Activated T-helper 1 cell treated with Interleukin-2 at 50 U/mL for 16 hours (primary cell): ENCODE measurements at places on chromosomes 16 and 17.
A peak's percentile ranks its signal among the peaks of the same experiment; 100 is the strongest.

DNA sequence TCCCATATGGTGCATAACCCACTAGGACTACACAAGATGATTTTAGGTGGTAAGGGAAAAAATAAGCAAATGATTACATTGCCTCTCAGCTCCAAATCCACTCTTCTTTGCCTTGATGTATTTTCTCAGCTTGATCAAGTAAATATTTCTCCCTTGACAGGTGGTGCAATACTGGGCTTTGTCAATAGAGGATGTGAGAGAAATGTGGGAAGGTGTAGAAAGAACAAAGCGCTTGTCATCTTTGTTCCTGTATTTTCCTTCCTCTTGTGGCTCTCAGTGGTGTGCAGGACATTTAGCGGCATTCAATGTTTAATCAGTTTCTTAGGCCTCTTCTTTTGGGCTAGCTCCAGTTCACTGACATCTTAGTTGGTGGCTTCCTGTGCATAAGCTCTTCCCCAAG, 1165.8 kb upstream of the GOT2 start:
- DNase-seq = no peak

- no peak for DNase-seq
These were observed 14.4 kb downstream of the METTL9 start for GRCh38 chr16:21613781-21614180.

DNA sequence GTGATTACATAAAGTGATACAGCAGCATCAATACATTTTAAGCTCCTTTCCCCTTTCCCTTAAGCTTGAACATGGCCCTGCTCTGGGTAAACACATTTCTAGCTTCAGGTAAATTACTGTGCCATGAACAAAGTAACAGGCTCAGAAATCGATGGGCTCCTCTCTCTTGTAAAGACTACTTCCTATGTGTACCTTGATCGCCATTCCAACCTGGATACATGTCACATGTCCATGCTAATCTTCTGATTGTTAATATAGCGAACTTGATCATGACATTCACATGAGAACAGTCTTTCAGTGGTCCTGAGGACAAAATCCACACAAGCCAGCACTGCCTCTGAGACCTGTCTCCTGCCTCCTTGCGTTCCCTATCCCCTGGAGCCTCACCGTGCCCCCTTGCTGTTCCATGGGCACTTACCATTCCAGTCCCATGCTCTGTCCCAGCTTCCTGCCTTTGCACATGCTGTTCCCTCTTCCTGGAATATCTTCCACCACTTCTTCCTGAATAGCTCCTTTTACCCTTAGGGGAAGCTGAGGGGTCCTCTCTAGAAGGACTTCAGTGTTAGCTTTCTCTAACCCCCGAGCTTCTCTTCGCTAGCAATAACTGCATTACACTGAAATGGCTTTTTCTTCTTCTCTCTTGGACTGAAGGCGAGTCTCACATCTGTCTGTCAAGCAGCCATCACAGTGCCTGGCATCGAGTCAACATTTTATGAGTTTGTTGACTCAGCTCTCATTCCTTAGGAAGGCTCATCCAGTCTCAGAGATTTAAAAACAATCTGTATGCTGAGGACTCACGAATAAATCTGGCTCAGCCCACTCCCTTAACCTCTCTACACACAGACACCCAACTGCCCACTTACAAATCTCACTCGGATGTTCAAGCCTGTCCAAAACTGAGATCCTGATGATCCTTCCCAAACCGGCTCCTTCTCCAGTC, 93.3 kb downstream of the ASIC2 start:
- DNase-seq = no peak

DNA sequence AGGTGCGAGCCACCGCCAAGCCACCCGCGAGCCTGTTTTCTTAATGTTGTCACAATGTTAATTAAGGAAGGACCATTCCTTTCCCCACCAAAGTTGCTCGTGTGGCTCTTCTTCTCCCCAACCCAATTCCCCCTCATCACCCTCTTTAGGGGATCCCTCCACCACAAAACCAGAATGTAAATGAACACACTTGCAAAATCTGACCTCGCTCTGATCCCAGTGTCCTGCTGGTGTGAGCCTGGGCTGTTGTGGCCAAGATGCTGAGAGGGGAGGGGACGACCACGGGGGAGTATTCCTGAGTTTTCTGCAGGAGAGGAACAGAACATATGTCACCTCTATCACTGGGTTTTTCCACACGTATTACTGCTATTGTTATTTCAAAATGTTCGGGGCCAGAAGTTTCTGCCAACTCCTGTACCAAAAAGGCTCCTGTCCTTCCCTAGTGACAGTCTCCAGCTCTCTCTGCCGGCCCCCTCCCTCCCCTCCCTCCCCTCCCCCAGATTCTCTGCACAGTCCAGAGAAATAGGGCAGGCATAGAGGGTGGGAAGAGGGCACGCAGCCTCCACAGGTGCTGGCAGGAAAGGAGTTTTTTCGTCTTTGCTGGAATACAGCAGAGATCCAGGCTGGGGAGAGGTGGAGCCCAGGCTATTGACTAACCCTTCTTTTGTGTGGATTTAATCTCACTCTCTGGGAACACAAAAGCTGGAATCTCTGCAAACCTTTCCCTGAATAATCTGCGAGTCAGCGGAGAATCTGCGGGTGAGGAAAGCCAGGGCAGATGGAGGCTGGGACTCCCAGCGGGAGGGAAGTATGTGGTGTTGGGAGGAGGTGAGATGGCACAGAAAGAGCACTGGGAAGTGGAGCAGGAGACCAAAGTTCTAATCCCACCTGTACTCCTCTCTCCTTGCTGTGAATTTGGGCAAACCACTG, 4.5 kb upstream of the CA4 start:
- DNase-seq = no peak

DNA sequence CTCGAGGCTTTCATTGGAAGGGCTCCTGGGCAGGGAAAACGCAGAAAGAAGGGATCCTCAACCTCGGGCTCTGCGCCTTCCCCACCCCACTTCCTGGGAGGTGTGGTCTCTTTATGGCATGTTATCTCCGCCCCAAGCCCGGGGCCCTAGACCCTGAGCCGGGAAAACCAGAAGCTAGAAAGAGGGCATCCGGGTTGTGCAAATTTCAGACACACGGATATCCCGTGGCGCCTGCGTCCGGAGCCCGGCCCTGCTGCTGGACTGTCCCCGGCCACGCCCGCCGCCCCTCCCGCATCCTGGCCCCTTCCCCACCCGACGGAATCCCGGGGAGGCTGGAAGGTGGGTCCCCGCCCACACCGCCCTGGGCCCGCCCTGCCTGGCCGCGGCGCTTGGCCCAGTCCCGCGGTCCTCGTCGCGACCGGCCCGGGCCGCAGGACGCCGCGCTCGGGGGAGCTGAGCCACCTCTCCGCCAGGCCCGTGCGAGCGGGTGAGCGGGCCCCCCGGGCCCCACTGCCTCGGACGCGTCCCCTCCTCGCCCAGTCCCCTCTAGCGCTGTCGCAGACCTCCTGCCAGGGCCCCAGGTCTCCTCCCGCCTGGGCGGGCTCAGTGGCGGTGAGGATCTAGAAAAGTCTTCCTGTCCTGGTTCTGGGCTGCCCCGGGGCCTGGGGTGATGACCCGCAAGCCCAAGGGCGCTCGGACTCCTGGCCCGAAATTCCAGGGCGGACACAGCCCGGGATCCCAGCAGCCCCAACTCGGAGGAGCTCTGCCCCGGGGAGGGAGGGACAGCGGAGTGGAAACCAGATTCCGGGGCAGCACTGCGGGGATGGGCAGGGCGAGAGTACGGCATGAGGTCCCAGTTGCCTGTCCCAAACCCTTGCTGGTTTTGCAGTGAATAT, at the start of gene SLC16A5:
SLC16A5 (plus strand) TSS at position 397 of the 896 bp plus-strand sequence. CDS start 5,683 bp downstream, outside the sequence.
- peak; percentile 43 for DNase-seq
